GM04503 (cell line): ENCODE measurements at places on chromosomes 2 and 18.

DNA sequence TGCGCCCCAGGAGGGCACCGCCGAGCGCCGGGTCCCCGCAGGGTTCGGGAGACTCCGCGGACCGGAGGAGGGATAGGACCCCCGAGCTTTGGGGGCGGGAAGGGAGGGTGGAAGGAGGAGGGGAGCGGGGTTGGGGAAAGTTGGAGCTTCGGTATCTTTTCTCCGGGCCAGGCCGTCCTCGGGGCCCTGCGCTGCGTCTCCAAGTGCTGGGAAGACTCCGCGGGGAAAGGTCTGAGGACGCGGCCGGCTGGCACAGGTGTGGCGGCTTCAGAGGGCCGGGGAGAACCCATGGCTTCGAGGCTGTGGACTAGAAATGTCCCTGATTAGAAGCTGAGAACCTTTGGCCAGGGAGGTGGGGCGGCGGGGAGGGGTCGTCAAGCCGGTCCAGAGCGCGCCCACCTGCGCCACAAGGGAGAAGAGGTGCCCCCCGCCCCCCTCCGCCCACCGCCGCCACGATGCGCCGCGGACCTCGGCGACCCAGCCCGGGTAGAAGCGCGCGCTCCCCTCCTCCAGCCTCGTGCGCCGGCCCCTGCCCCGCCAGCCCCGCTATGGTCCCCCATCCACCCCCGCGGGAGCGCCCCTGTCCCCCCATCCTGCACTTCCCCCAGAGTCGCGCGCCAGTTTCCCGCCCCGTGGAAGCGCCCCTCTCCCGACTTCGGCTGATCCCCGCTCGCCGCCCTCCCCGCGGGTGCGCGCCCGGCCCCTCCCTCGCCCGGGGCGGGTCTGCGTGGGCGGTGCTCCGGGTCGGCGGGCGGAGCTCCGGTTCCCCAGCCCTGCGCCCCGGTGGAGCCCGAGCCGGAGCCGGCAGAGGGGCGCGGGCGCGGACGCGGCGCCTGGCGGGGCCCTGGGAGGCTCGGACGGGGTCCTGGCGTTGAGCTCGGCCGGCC is at the start of gene SNTG2:
SNTG2 (plus strand) TSS at position 770 of the 887 bp plus-strand sequence. CDS start 148 bp downstream, outside the sequence.
- no peak for DNase-seq

- DNase-seq, result no peak
Measured at GRCh38 chr2:109526442-109526970, 87.3 kb downstream of the SEPTIN10 start.

DNA sequence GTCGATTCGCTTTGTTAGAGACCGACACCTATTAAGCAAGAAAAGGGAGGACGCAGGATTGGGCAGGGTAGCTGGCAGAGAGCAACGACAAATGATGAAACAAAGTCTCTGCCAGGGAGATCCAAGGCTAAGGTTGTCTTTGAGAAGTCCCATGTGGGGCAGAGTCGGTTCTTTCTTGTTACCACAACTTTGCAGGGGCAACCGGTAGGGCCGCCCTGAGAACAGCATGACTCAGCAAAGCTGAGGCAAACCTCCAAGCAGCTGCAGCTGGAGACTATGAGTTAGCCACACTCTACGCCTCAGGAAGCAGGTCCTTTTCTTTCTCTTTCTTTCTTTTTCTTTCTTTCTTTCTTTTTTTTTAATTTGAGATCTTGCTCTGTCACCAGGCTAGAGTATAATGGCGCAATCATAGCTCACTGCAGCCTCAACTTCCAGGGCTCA is 452.3 kb upstream of the ID2 start:
- DNase-seq, result no peak

DNA sequence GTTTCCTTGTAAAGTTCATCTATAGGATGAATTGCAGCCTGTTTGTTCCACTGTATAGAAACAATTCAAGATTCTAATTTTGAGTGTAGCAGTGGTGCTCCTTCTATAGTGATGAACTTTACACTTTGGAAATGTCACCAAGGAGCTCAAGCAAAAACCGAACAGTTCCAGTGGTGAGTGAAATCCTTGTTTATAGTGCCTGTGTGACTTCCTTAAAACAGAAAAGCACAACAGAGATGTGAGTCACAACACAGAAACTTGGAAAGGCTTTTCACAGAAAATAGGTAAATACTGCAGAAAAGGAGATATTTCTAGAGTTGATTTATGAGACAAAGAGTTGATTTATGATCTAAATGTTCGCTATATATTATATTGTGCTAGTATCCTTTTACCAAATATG is 482.0 kb downstream of the PTPRM start:
- DNase-seq, result no peak

DNA sequence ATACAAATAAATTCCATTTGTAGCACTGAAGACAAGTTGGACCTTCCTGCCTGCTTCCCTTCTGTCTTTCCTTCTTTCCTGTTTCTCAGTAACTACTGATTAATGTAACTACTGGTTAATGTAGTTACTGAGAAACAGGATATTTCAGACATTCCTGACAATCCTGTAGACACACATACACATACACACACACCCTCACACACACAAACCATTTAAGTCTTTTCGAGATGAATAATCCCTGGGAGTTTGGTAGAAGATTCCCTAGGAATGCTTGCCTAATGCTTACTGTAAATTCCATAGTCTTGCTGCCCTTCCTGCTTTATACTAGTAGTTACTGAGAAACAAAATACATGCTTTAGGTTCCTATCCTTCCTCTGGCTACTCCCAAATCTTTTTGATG is 83.9 kb downstream of the PIK3C3 start:
- DNase-seq, result peak; percentile 94

DNA sequence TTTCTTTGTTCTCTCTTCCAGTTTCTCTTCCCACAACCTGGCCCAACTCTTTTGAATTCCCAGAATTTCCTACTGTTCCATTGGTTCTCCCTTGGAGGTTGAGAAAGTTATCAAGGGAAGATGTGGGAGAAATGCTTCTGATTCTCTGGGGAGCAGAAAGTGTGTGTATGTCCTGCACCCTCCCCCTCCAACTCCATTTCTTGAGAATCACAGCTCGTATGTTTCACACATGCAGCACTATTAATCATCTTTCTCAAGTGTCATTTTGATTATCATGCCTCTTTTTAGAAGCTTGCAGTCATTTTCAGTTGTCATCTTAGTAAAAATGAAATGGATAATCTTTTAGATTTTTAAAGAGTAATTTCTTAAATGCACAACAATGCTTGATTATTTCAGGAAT is 296.8 kb upstream of the SLC39A10 start:
- DNase-seq, result no peak

DNA sequence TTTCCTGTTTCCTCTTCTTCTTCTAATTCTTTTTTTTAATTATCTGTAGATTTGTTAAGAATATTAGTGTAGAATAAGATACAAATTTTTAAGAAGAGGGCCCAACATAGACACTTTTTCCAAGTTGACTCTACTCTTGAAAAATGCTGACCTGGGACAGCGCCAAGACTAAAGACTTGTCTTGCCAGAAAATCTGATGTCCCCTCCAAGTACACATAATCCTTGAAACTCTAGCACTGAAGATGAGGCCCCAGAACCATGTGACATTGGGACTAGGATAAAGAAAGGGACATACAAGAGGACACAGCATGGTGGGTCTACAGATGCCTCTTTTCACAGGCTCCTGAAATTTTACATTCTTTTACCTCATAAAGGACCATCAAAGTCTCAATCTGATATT is 271.6 kb upstream of the SESTD1 start:
- no peak for DNase-seq

DNA sequence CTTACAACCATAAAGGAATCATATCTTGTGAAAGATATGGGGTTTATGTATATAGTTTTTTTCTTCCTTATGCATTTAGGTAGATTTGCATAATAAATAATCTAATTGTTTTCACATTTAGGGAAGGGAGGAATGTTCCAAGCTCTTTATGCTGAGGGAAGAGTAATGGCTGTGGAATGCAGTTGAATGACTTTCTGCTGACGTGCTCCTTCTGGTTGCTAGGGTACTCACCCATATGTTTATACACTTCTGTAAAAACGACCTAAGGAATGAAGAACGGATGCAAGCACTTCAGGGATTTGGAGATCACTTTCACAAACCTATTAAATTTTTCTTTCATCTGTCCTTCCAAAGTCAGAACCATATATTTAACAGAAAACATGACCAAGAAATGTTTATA is 29.2 kb upstream of the PPP4R1 start:
- DNase-seq, result peak; percentile 92

DNA sequence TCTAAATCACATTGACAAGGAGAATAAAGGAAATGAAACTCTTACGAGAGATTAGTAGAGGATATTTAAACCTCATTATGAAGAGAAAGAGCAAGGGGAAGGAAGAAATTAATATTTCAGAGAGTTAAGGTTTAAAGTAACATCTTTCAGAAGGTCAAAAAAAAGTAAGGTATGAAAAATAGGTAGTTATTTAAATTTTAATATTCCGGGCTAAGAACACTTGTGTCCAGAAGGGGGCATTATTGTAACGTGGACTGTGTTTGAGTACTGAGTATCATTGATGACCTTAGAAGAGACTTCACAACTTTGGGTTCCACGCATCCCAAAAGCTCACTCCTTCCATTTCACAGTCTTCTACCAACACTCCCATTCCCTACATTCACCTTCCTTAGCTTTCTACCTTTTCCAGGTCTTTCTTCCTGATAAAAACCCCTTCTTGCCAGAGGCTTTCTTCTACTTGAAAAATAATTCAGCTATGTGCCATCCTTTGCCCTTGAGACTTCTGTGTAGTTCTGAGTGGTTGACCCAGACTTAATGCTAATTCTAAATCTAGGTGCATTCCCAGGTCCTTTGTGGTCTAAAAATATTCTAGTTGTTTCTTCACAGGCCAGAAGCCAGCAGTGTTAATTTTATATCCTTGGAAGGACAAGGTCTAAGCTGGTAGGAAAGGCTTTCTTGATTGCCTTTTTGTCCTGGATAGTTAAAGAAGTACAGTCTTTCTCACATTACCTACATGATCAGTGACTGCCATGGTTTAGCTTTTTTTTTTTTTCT is 16.5 kb downstream of the DYNC1I2 start:
- no peak for DNase-seq

GRCh38 chr18:36419900-36420531 is 122.5 kb downstream of the FHOD3 start:
- no peak for DNase-seq

GRCh38 chr18:74892066-74892627 is 294.5 kb downstream of the ZNF407 start:
- DNase-seq, result no peak

- DNase-seq, result no peak
Measured at GRCh38 chr2:154952346-154952980, 254.0 kb downstream of the KCNJ3 start.

DNA sequence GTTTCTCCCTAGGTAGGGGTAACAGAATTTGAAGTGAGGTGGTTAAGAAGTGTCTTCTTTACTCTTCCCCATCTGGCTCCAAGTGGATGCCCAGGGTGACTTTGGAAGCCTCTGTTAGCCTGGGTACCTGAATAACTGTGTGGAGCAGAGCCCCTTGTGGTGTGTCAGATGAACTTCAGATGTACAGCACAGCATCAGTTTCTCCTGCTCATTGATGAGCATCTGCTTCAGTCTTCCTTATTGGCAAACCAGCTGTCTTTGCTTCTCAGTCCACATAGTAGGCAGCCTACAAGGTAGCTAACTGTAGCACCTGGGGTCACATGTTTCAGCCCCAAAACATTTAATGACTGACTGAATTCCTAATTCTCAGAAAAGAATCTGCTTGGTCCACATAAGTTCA is 56.2 kb upstream of the ATP8B1 start:
- no peak for DNase-seq

DNA sequence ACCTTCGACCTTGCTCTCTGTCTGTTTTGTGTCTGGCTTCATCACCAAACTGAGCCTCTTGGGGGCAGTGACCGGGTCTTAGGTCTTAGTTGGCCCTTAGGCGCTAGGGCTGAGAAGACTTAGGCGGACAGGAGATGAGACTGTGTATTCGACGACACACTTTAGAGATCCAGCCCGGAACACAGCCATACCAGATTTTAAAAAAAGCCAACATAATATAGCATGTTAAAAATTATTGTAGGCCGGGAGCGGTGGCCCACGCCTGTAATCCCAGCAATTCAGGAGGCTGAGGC is 9.5 kb upstream of the PROC start:
- DNase-seq, result no peak

GRCh38 chr2:173649527-173650219 is 295.0 kb downstream of the CDCA7 start:
- DNase-seq, result no peak

GRCh38 chr2:176325732-176326131 is 56.5 kb downstream of the MTX2 start:
- no peak for DNase-seq

DNA sequence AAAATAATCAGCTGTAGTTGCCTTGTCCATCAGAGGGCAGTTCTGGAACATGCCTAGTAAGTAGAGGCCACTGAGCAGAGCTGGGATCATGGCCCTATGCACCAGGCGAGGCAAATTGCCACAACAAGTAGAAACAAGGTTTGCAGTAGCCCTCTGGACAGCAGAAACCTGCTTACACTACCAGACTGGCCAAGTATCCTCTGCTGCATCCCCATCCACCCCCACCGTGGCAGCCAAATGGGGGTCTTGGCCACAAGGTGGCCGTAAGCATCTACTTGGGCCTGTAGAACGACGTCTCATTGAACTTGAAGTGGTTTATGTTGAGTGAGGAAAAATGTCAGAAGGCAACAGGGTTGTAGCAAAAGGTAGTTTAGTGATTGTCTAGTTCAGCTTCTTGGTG is 241.2 kb downstream of the ALPK2 start:
- no peak for DNase-seq

DNA sequence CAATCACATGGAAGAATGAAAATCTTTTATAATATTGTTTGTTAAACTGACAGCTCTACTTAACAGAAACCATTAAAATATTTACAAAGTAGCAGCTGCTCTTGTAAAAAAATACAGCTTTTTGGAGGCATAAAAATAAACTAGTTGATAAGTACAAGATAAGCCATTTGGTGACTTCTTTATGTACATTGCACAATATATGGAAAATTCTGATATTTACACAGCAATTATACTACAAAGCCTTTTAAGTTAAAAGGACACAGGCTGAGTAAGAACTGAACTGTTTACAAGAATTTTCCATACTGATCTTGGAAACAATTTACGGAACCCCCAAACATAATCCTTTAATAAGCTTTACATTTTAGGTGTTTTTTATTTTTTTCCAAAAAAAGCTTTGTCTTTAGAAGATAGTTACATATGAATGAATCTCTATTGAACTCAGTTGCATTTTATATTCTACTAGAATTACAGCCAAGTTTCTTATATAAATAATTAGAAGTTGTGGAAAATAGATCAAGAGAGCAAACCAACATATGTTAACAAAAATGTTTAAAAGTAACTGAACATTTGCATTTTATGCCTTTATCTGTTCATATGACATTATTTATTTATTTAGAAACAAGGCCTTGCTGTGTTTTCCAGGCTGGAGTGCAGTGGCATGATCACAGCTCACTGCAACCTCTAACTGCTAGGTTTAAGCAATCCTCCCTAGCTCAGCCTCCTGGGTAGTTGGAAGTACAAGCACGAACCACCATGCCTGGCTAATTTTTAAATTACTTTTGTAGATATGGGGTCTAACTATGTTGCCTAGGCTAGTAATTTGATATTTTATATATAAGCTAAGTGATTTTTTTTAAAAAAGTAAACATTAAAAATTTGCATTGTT is 142.5 kb downstream of the OTX1 start:
- no peak for DNase-seq

GRCh38 chr18:12741351-12741750 is 38.5 kb downstream of the PSMG2 start:
- DNase-seq, result no peak

GRCh38 chr2:85551698-85552678 is 9.3 kb downstream of the GGCX start:
- DNase-seq, result no peak

GRCh38 chr2:96874198-96874831 is 4.4 kb upstream of the SEMA4C start:
- no peak for DNase-seq
